ENCODE measurements at places on chromosomes 6 and 20.

DNA sequence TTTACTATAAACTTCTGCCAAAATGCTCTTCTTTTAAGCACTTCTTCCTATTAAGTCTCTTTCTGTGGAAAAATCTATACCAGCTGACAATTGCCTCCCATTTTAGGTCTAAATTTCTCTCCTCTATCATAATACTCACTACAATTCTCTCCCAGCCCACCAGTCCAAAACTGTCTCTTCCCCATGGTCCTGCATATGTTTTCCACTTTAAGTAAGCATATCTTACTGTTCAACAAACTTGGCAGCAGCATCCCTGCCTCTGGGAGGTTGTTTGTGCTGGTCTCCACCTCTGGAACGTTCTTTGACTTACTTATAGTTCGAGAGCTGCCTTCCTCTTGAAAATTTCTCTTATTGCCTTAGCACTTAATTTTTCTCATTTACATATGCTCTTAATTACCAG is 180.5 kb downstream of the COL12A1 start:
- no peak for DNase-seq

GRCh38 chr6:68654134-68654533 is 19.1 kb downstream of the ADGRB3 start:
- DNase-seq = no peak

DNA sequence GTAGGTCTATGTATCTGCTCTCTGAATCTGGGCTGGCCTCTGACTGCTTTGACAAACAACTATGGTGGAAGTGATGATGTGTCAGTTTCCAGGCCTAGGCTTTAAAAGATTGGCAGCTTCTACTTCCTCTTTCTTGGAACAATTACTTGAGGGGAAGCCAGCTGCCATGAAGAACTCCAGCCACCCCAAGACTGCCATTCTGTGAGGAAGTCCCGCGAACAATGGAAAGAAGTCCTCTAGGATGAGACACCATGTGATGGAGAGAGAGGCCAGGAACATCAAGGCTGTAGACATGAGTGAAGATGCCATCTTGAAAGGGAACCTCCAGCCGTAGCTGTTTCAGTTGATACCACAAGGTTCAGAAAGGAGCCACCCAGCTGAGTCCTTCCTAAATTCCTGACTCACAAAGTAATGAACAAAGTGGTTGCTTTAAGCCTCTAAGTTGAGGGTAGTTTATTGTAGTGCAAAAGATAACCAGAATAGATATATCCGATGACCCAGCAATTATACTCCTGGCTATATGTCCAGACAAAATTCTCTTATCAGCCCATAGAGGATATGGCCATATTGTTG is 15.3 kb upstream of the TCF15 start:
- no peak for DNase-seq

- DNase-seq = no peak
Observed at GRCh38 chr6:113392551-113393055, 464.5 kb upstream of the MARCKS start.

GRCh38 chr6:99790679-99791078 is 184.0 kb downstream of the PRDM13 start:
- no peak for DNase-seq

DNA sequence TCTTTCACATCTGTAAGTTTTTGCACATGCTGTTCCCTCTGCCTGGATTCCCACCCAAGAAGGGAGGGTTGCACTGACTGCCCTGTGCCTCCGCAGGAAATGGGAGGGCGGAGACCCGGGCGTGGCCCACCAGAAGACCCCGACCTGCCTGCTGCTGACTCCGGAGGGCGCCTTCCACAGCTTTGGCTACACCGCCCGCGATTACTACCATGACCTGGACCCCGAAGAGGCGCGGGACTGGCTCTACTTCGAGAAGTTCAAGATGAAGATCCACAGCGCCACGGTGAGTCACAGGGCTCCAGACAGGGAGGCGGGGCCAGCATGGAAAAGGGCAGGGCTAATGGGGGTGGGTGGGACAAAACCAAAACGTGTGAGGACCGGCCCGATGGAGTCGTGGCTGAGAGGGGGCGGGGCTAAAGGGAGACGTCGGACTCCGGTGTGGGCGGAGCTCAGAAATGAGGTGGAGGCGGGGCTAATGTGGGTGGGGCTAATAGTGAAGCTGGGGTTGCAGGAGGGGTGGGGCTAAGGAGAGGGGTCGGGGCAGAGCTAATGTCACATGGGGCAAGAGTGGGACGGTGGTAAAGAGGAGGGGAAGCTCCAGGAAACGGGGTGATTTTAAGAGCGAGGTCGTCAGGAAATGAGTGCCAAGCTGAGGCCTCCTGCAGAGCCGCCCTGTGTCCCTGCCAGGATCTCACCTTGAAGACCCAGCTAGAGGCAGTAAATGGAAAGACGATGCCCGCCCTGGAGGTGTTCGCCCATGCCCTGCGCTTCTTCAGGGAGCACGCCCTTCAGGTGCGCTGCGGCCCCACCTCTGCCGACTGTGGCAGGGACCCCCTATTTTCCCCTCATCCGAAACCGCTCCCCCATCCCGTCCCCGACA is 12.6 kb downstream of the HSPA12B start:
- no peak for DNase-seq

GRCh38 chr6:219641-220198 is 72.6 kb upstream of the DUSP22 start:
- DNase-seq = no peak

DNA sequence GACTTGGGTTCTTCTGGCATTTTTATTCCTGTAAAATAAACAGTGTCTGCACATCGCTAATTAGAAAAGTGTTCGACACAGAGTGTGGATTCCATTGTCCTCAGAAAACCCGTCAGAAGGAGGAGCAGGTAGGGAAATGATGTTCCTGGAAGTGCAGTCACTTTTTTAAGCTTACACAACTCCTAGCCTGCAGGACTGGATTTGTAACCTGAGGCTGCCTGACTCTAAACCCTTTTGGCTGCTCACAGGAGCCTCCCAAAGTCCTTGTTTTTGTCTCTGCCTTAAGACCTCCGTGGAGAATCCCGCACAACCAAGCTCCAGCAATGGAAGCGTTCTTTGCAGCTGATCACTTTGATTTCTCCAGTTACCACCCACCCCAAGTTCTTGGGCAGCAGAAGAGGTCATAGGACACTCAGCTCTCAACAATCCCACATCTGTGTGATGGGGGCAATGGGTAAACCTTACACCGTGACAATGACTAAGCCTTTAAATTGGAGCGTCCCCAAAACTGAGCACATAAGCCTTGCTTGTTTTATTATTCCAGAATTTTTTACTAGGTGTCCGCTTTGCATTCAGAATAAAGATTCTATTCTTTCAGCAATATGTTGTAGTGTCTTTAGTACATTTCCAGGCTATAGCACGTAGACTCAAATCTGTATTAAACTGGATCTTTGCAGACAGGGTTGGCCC is 227.9 kb downstream of the TBXT start:
- DNase-seq = no peak

GRCh38 chr20:32445539-32446273 is 87.6 kb downstream of the ASXL1 start:
- DNase-seq = no peak

- DNase-seq = no peak
Observed at GRCh38 chr6:170358496-170358895, 51.9 kb downstream of the FAM120B start.

GRCh38 chr20:34040300-34040995 is 46.7 kb downstream of the RALY start:
- no peak for DNase-seq

DNA sequence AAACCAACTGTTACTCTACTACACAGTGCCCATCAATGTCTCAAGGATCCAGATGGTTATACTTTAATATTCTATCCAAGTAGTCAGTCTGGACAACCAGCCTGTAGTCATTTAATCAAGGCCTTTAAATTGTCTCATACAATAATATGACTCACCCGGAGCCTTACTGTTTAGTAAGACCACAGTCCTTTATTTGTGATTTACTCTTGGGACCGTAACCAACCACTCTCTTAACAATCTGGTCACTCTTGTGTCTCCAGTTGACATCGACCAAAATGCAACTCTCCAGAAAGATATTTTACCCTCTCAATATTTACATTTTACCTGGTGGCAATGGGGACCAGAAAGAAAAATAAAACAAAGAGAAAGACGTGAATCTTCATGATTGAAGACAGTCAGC is 14.9 kb downstream of the DEFB114 start:
- no peak for DNase-seq

- DNase-seq = no peak
Observed at GRCh38 chr6:33926451-33926850, 122.6 kb upstream of the MLN start.

- no peak for DNase-seq
Observed at GRCh38 chr6:10314163-10314955, 100.5 kb downstream of the TFAP2A start.

GRCh38 chr6:152240436-152240835 is 396.7 kb downstream of the SYNE1 start:
- DNase-seq = no peak

DNA sequence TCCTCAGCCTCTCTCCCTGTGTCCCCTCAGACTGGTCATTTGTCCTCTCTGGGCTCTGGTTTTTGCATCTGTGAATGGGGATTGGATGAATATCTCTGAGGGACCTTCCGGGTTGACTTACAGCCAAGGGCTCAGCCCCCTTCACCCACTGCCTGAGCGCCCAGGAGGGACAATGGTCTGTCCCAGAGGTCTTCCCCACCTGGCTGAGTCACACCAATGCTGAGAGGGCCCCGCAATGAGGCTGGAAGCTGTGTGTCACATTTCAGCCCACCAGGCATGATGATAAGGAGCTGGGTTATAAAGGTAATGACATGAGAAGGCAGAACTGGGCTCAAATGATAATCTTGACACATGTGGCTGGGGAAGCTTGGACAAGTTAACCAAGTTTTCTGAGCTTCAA is 70.5 kb downstream of the TOX2 start:
- no peak for DNase-seq

- DNase-seq = no peak
Observed at GRCh38 chr6:490251-491037, 98.9 kb downstream of the IRF4 start.

GRCh38 chr6:129966125-129966524 is 52.3 kb upstream of the L3MBTL3 start:
- DNase-seq = no peak

DNA sequence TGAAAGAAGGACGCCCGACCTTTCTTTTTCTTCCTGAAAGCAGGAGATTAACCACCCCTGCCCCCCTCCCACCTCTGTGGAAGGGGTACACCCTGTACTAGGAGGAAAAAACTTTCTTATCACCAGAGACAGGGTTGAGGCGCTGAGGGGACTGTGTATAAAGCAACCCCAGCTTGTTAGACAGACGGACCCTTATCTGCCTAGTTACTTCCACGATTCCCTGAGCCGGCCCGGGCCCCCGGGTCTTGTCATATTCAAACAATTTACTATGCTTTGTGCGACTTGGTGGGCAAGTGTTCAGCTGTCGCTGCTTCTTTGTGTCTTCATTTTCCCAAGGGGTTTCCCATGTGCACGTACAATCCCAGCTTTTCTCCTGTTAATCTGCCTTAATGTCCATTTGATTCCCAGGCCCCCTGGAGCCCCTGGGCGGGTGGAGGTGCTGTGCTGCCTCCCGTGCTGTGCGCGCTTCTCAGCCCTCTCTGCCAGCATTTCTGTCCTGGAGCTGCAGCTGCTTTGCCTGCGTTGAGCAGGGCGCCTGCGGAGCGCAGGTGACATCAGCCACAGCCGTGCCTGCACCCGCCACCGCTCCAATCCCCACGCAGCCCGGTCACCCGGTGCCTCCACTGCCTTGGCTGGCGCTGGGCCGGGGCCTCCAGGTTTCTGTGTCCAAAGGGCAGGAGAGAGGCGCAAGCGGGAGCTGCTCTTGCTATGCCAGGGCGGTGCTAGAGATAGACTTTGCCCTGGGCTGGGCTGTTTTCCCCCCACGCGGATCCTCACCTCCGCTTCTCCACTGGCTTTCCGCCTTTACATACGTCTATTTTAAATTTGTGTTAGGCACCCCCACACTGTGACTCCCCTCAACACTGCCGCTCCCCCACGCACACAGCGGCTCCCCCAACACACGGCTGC is 96.2 kb downstream of the TTLL2 start:
- DNase-seq = no peak

All from dorsolateral prefrontal cortex (tissue), 122 donors.